ENCODE measurements at places on chromosomes 5 and 9. TPM values are rescaled to one million over a fixed set of nuclear protein-coding genes. Genes with fewer than 3 reads are reported as not detected.

GRCh38 chr5:167939686-167940085 is 351.8 kb upstream of the WWC1 start:
- DNase-seq, result no peak
- no peak overlapping the region for H3K27ac ChIP-seq
- no peak overlapping the region for H3K4me3 ChIP-seq
- H3K4me1 ChIP-seq, result no peaks in the 10 kb centered on the region
- no peaks in the 10 kb centered on the region for H3K36me3 ChIP-seq

DNA sequence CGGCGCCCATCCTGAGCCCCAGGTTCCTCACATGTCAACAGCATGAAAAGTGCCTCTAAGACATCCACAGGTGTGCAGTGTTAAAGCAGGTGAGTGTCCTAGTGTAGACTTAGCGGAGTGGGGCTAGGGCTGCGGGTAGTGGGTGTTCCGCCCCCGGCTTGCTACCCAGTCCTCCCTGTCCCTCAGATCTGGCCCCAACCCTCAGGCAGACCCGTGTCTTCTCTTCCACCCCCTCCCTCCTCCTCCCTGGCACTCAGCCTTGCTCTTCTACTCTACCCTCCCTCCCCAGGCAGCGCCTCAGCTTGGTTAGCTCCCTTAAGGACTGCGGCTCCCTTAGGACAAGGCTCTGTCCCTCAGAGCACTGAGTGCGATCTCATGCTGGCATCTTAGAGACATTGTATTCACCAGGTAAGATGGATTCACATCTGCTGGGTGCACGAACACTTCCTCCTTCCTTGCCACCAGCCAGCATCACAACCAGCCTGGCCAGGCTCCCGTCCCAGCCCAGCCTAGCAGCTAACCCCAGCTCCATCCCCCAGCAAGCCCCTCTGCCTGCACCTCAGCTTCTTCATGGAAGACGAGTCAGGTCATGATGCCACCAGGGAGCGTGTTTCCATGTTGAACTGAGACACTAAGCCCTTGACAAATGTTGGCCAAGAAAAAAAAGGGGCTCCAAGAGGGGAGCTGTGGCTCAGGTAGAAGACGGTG is 46.8 kb downstream of the NSUN2 start:
- no peak overlapping the region for H3K4me3 ChIP-seq
- H3K36me3 ChIP-seq, result no peaks in the 10 kb centered on the region
- no peak overlapping the region for H3K27ac ChIP-seq
- no peaks in the 10 kb centered on the region for H3K4me1 ChIP-seq
- peaks cover 20% of the 10 kb centered on the region for H3K27me3 ChIP-seq
- no peak for DNase-seq

DNA sequence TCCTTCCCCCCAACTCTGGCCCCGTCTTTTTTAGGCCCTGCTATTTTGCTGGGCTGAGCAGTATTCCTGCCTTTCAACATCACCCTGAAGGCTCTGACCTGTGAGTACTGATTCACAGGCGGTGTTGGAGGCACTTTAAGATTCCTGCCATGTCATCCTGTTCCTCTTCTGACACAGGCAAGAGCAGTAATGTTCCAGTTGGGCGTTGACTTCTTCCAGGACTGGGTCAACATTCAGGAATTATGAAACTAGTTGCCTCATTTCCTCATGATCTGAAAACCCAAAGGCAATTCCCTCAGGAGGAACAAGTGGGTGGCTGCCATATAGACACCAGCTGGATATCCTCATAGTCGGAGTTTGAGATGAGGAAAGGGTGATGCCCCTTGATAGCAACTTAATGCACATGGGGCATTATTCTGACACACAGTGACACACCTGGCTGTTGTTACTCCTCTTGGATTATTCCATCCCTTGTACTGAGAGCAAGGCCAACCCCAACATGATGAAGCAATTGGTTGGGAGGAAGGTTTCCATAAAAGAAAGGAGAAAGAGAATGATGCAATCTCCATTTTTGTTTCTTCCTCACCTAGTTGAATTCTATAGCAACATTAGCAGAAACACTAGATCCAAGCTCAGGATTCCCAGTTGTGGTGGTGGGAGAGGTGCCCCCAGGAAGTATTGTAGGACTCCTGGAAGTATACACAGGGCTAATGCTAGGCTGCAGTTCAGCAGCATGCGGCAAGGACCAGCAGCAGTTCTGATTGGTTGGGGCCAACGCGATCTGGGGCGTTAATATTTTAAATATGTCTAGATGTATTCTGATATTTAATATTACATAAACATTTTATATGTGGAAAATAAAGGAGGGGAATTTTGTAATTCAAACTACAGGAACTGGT is 19.6 kb upstream of the GLRX start:
- H3K4me3 ChIP-seq, result no peak overlapping the region
- H3K4me1 ChIP-seq, result peaks cover 60% of the 10 kb centered on the region
- no peaks in the 10 kb centered on the region for H3K27me3 ChIP-seq
- H3K27ac ChIP-seq, result peak overlapping the region; percentile 57

DNA sequence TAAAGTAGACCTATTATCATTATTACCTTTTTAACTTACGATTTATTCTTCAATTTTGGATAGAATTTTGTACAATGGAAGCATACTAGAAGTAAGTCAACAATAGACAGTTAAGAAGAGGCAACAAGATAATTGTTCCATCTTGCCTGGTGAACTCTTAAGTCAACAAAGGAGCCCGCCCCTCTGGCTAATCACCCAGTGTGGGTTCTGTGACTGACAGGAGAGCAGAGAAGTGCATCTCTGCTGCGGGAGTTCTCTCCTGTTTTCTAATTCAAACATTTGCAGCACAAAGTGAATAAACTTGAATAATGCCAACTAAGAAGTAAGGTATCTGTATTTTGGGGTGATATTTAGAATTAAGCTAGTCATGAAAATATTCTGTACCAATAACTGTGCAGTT is 6.7 kb upstream of the ISL1 start:
- no peak overlapping the region for H3K27ac ChIP-seq
- DNase-seq, result no peak
- H3K36me3 ChIP-seq, result no peaks in the 10 kb centered on the region
- peaks cover 63% of the 10 kb centered on the region for H3K27me3 ChIP-seq
- H3K4me1 ChIP-seq, result no peaks in the 10 kb centered on the region

GRCh38 chr9:35790385-35791296 is 750 bp upstream of the NPR2 start:
- no peak overlapping the region for H3K27ac ChIP-seq
- H3K4me3 ChIP-seq, result no peak overlapping the region
- H3K27me3 ChIP-seq, result no peaks in the 10 kb centered on the region
- no peaks in the 10 kb centered on the region for H3K4me1 ChIP-seq
- H3K36me3 ChIP-seq, result no peaks in the 10 kb centered on the region

DNA sequence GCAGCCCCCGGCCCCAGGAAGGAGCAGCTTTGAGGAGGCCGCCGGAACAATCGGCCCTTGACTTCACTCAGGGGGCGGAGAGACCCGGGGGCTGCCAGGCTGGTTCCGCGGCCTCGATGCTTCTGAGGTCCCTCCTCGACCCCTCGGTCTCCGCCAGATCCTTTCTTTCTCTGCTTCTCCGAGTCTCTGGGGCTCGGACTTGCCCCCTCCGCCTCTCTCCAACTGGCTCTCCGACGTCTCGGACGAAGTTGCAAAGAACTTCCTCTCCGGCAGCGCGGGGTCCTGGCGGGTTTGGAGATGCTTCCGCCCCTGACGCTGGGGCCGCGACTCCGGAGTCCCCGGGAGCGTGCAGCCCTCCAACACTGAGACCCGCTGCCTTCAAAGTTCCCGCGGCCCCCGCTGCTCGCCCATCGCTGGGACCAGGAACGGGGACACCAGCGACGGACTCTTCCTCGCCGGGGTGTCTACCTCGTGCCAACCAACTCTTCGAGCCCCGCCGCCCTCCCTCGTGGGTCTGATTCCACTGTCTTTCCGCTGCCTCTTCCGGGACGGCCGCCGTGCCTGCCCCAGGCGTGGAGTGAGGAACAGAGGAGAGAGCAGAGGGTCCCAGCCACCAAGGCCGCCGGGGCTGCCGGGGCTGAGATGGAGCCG is 7.0 kb downstream of the PAX5 start:
- H3K4me1 ChIP-seq, result peaks cover 29% of the 10 kb centered on the region
- H3K27ac ChIP-seq, result no peak overlapping the region
- no peak for DNase-seq
- H3K27me3 ChIP-seq, result peaks cover 99% of the 10 kb centered on the region
- H3K4me3 ChIP-seq, result peak overlapping the region; percentile 56

GRCh38 chr5:123610665-123611405 is 98.9 kb downstream of the CSNK1G3 start:
- peak; percentile 41 for DNase-seq
- H3K4me1 ChIP-seq, result no peaks in the 10 kb centered on the region
- H3K27me3 ChIP-seq, result no peaks in the 10 kb centered on the region
- peaks cover 71% of the 10 kb centered on the region for H3K36me3 ChIP-seq
- H3K27ac ChIP-seq, result no peak overlapping the region
- H3K4me3 ChIP-seq, result no peak overlapping the region

XRCC4 gene
- 21.8 TPM for polyA plus RNA-seq

IFNB1 gene
- polyA plus RNA-seq, result not detected
